ENCODE measurements at places on chromosomes 4 and X. TPM values are rescaled to one million over a fixed set of nuclear protein-coding genes. Genes with fewer than 3 reads are reported as not detected.
A peak's percentile ranks its signal among the peaks of the same experiment; 100 is the strongest.

- H3K4me1 ChIP-seq, result no peaks in the 10 kb centered on the region
- no peak overlapping the region for H3K4me3 ChIP-seq
- H3K36me3 ChIP-seq, result no peaks in the 10 kb centered on the region
- DNase-seq, result no peak
- no peak overlapping the region for H3K27ac ChIP-seq
- no peaks in the 10 kb centered on the region for H3K27me3 ChIP-seq
These were observed 216.5 kb downstream of the PDHA2 start for GRCh38 chr4:96056346-96056934.

- no peaks in the 10 kb centered on the region for H3K4me1 ChIP-seq
- H3K27me3 ChIP-seq, result no peaks in the 10 kb centered on the region
- H3K4me3 ChIP-seq, result no peak overlapping the region
- no peak overlapping the region for H3K27ac ChIP-seq
- no peaks in the 10 kb centered on the region for H3K36me3 ChIP-seq
These were observed 5.1 kb upstream of the ASMT start for GRCh38 chrX:1609762-1610161.

DNA sequence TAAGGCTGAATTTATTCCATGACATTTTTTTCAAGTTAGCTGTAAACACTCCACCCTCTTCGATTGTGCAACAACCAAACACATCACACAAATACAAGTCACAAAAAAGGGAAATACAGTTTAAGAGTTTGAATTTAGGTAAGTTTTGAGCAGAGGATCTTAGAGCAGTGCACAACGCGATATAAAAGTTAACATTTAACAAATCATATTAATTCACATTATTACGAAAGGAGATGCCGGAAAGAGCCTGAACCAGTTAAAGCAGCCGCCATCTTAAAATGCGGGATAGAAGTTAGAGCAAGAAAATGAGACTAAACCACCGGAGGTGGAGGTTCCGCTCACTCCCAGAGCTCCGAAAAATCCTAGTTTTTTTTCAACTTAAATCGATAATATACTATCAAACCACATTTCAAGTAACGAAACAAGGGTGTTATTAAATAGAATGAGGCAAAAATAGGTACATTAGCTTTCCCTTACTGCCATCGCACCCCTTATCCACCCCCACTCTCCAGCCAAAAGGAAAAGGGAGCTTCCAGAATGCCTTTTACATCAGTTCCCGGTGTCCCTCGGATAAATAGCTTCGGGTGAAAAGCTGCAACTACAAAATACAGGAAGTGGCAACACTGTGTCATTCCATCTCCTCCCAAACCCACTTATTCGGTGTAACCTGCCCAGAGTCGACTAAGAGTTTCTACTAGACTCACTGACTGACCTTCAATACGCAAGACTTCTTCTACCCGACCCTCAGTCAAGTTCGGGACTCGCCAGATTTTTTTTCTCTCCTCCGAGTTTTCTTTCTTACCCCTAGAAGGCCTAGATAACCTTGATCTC, 1.9 kb downstream of the UBE2D3 start:
- H3K4me1 ChIP-seq, result peaks cover 32% of the 10 kb centered on the region
- H3K4me3 ChIP-seq, result peak overlapping the region; percentile 99
- H3K36me3 ChIP-seq, result no peaks in the 10 kb centered on the region
- H3K27me3 ChIP-seq, result no peaks in the 10 kb centered on the region
- DNase-seq, result peak; percentile 70

- H3K4me3 ChIP-seq, result no peak overlapping the region
- no peaks in the 10 kb centered on the region for H3K36me3 ChIP-seq
- no peak overlapping the region for H3K27ac ChIP-seq
- no peak for DNase-seq
- H3K4me1 ChIP-seq, result no peaks in the 10 kb centered on the region
- no peaks in the 10 kb centered on the region for H3K27me3 ChIP-seq
These were observed 123.1 kb upstream of the GLRA2 start for GRCh38 chrX:14406225-14406624.

DNA sequence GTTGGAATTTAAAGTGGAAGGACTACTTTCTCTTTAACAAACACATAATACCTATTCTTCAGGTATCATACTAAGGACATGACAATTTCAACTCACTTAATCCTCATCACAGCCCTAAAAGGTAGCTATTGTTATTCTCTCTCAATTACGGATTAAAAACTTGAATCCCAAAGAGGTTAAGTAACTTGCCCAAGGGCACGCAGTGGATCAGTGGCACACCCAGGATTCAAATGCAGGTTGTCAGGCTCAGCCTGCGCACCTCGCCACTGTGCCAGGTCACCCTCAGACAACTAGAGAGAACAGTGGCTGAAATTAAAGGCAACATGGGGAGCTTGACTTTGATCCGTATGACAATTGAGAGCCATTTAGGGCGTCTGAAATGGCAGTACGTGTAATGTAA, 67.6 kb downstream of the MFAP3L start:
- H3K4me1 ChIP-seq, result peaks cover under 1% of the 10 kb centered on the region
- no peak for DNase-seq
- no peaks in the 10 kb centered on the region for H3K36me3 ChIP-seq
- H3K27me3 ChIP-seq, result no peaks in the 10 kb centered on the region
- no peak overlapping the region for H3K4me3 ChIP-seq
- no peak overlapping the region for H3K27ac ChIP-seq

- H3K36me3 ChIP-seq, result no peaks in the 10 kb centered on the region
- H3K4me1 ChIP-seq, result peaks cover 7% of the 10 kb centered on the region
- no peak overlapping the region for H3K4me3 ChIP-seq
- no peak for DNase-seq
These were observed 53.7 kb upstream of the BCOR start for GRCh38 chrX:40151211-40152172.

GRCh38 chr4:18608908-18609533, 587.5 kb upstream of the LCORL start:
- DNase-seq, result no peak
- no peaks in the 10 kb centered on the region for H3K36me3 ChIP-seq
- no peak overlapping the region for H3K27ac ChIP-seq
- no peaks in the 10 kb centered on the region for H3K4me1 ChIP-seq

- H3K4me3 ChIP-seq, result no peak overlapping the region
- no peak for DNase-seq
- no peaks in the 10 kb centered on the region for H3K4me1 ChIP-seq
These were observed 86.5 kb upstream of the SHISA3 start for GRCh38 chr4:42310806-42311205.

DNA sequence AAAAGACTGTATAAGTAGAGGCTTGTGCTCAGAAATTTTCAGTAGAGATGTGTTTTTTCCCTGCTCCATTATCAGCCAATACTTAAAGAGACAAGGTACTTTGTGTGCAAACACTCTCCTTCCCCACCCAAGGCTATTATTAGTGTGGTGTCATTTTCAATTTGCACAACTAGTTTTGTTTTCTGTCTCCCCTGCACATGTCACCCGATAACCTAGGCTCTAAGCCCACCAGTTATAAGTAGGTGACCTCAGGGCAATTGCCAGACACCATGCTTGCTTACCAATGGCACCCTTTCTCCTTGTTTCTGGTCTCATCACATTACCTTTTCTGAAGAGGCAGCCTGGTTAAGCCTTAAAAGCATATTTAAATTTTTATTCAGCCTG, 8.0 kb upstream of the GUCY1A1 start:
- H3K27ac ChIP-seq, result no peak overlapping the region
- H3K4me1 ChIP-seq, result no peaks in the 10 kb centered on the region
- no peak for DNase-seq
- H3K4me3 ChIP-seq, result no peak overlapping the region
- no peaks in the 10 kb centered on the region for H3K27me3 ChIP-seq
- no peaks in the 10 kb centered on the region for H3K36me3 ChIP-seq

- H3K4me1 ChIP-seq, result no peaks in the 10 kb centered on the region
- H3K27ac ChIP-seq, result no peak overlapping the region
- no peak overlapping the region for H3K4me3 ChIP-seq
- H3K36me3 ChIP-seq, result no peaks in the 10 kb centered on the region
These were observed 86.3 kb upstream of the GABRA3 start for GRCh38 chrX:152537373-152537772.

DNA sequence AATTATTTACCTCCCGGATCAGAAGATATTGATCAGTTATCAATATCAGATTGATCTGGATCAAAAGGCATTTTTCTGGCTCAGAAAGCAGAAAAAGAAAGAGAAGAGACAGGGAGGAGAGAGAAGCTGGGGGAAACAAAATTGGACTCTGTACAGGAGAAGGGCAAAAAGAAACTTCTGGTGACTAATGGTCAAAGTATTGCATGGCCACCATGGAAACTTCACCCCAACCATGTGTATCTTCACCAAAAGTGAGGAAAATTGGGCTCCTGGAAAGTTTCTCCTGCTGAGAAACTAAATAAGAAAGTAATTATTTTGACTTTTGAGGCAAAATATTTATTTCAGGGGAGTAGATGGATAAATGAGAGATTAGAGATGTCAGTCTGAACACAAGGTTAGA, 33.9 kb downstream of the RNF150 start:
- peaks cover 6% of the 10 kb centered on the region for H3K4me1 ChIP-seq
- no peak overlapping the region for H3K4me3 ChIP-seq
- H3K27ac ChIP-seq, result no peak overlapping the region
- H3K27me3 ChIP-seq, result no peaks in the 10 kb centered on the region

The CNKSR2 gene
- total RNA-seq, result 2.2 TPM

The PHOX2B gene
- total RNA-seq, result not detected

- H3K4me3 ChIP-seq, result peak overlapping the region; percentile 17
- H3K36me3 ChIP-seq, result no peaks in the 10 kb centered on the region
- DNase-seq, result peak; percentile 72
- H3K27ac ChIP-seq, result peak overlapping the region; percentile 25
These were observed 210.4 kb upstream of the HCCS start for GRCh38 chrX:10900585-10901289.

GRCh38 chr4:114875630-114876029, 237.8 kb downstream of the NDST4 start:
- H3K27ac ChIP-seq, result no peak overlapping the region
- DNase-seq, result peak; percentile 17
- H3K4me1 ChIP-seq, result no peaks in the 10 kb centered on the region
- H3K36me3 ChIP-seq, result no peaks in the 10 kb centered on the region
- no peaks in the 10 kb centered on the region for H3K27me3 ChIP-seq

The GATA1 gene
- total RNA-seq, result not detected

DNA sequence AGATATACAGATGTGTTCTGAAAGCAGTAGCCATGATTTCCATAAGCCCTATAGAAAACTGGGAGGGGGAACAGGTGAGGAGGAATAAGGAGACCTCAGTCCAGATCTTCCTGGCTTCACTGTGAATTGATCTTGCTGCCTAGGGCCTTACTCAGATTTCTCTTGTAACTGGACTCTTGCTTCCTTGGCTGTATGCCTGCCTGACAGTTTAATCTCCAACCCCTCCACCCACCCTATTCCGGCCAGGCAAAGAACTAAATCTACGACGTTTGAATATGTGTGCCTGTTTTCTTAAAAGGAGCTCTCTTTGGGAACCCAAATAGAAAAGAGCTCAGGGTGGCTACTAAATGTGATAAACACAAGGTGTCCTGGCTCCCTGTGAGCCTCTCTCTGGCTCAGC, 173.0 kb downstream of the GPC3 start:
- no peaks in the 10 kb centered on the region for H3K4me1 ChIP-seq
- H3K36me3 ChIP-seq, result no peaks in the 10 kb centered on the region
- H3K27ac ChIP-seq, result no peak overlapping the region
- DNase-seq, result no peak
- no peak overlapping the region for H3K4me3 ChIP-seq

The RAB41 gene
- not detected for total RNA-seq

DNA sequence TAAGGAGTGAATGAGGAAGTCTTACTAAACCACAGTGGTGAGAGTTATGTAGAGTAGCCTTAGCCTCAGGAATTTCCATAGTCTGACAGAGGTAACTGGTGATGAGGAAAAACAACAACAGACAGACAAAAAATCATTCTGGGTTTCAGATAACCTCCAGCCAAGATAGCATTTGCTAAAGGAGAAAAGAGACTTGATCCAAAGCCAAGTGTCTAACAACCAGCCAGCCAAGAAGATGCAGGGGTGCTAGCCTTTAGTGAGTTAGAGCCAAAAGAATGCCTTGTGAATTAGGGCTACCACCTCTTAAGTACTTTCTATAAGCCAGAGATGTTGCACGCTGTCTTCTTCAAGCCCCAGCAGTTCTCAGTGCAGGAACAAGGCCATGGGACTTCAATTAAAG, 478.0 kb upstream of the CPEB2 start:
- no peak overlapping the region for H3K4me3 ChIP-seq
- no peaks in the 10 kb centered on the region for H3K36me3 ChIP-seq
- no peaks in the 10 kb centered on the region for H3K27me3 ChIP-seq
- peaks cover 1% of the 10 kb centered on the region for H3K4me1 ChIP-seq

The PNMA5 gene
- not detected for total RNA-seq

The MGARP gene
- 0.45 TPM for total RNA-seq

The YIPF7 gene
- 0.30 TPM for total RNA-seq

The TMSB15C gene
- 2.3 TPM for total RNA-seq

The KDM6A gene
- total RNA-seq, result 44.0 TPM

GRCh38 chr4:80090090-80090489, 17.1 kb upstream of the ANTXR2 start:
- no peak overlapping the region for H3K4me3 ChIP-seq
- H3K27ac ChIP-seq, result no peak overlapping the region
- H3K27me3 ChIP-seq, result no peaks in the 10 kb centered on the region
- H3K36me3 ChIP-seq, result no peaks in the 10 kb centered on the region

GRCh38 chr4:81621490-81621889, 149.8 kb upstream of the RASGEF1B start:
- no peaks in the 10 kb centered on the region for H3K4me1 ChIP-seq
- no peak overlapping the region for H3K27ac ChIP-seq
- no peaks in the 10 kb centered on the region for H3K27me3 ChIP-seq
- no peak overlapping the region for H3K4me3 ChIP-seq
- no peak for DNase-seq

The EIF2S3 gene
- total RNA-seq, result 203 TPM

GRCh38 chrX:7145454-7145853, 2.1 kb upstream of the STS start:
- H3K27ac ChIP-seq, result no peak overlapping the region
- H3K27me3 ChIP-seq, result no peaks in the 10 kb centered on the region
- H3K36me3 ChIP-seq, result no peaks in the 10 kb centered on the region
- H3K4me3 ChIP-seq, result no peak overlapping the region
- no peaks in the 10 kb centered on the region for H3K4me1 ChIP-seq
- DNase-seq, result no peak

The MSL3 gene
- total RNA-seq, result 24.8 TPM

GRCh38 chr4:168631241-168632162, 134.7 kb downstream of the PALLD start:
- peak; percentile 77 for DNase-seq
- H3K4me1 ChIP-seq, result peaks cover 41% of the 10 kb centered on the region
- H3K27me3 ChIP-seq, result no peaks in the 10 kb centered on the region
- H3K27ac ChIP-seq, result peak overlapping the region; percentile 91
- H3K36me3 ChIP-seq, result no peaks in the 10 kb centered on the region

The ADH1C gene
- total RNA-seq, result not detected

Measured in astrocyte (in vitro differentiated cells and primary cell).